ENCODE measurements at places on chromosomes 1 and 21.
A peak's percentile ranks its signal among the peaks of the same experiment; 100 is the strongest.

DNA sequence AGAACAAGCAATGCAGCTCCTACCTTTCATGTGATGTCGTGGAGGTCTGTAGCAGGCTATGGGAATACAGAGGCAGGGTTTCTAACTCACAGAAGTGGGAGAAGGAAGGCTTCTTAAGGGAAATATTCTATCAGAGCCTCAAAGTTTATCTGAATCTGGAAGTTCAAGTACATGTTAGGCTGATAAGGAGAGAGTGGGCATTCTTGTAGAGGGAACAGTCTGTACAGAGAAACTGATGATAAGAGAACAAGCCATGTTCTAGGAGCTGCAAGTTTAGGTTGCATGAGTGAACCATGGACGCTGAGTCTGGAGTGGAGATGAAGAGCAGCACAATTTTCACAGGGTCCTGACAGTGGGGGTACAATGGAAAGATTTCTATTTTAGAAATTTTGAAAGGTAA lies 344.0 kb downstream of the CHRM3 start:
- no peak for DNase-seq

DNA sequence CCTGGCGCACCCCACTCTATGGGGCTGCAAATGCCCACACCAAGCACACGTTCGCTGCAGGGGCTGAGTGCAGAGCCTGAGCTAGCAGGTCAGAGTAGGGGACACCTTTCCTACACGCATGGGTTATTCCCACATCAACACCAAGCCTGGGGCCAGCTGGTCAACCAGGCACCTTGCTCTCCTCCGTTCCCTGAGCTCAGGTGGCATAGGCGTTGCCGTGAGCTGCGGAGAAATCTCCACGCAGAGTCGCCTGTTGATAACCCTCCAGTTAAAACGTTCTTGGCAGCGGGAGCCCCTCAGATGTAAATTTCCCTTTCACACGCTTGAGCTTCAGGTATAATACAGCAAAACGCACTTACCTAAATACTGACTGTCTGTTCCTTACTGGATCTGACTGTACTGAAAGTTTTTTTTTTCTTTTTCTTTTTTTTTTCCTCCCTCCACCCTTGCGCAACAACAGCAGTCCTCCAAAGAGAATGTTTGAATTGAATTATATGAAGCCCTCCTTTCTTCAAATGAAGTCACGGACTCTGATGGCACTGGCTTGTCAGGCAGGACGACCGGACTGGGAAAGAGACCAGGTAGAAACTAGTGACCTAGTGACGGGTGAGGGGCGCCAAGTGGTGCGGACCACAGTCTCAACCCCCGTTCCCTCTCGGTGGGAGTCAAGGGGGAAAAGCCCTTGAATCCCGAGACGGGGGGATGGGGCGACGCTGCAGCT lies 2.1 kb downstream of the BRINP3 start:
- DNase-seq: no peak

DNA sequence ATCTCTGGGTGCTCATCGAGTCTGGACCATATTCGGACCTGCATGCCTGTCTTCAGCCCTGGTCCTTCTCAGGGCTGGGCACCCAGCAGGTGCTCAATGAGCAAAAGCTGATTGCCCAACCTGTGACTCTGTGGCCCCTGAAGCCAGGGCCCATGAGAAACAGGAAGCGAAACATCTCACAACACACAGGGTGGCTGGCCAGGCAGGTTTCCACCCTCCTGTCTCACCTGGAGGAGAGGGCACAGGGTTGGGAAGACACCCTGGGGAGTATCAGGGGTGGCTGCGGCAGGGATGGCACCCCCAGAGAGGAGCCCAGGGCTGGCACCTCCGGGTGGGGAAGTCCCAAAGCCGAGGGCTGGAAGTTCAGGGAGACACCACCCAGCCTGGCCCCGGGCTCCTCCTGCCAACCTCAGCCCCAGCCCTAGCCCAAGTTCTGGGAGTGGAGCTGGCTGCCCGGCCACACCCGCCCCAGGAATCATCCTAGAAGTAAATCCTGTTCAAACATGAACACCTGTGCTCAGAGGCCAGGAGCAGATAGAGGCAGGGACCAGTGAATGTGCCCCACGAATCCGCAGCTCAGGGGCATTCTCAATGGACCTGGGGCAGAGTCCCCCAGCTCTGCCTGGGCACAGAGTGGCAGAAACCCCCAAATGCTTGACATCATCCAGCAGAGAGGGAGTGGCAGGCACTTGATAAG lies 54.6 kb downstream of the RAP1GAP start:
- DNase-seq: no peak

DNA sequence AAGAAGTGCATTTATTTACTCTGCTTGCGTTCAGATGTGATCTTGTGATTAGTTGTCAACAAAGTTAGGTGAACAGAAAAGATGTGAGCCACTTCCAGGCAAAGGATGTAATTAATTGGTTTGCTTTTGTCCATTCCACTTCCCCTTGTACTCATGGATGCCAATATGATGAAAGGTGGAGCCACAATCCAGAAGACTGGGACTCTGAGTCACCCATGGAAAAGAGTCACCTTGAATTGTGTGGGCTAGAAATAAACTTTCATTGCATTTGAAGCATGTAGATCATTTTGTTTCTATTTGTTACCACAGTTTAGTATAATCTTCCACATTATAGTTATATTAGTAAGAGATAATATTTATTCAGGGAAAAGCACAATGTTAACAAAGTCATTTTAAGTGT lies 684.2 kb downstream of the LTN1 start:
- no peak for DNase-seq

DNA sequence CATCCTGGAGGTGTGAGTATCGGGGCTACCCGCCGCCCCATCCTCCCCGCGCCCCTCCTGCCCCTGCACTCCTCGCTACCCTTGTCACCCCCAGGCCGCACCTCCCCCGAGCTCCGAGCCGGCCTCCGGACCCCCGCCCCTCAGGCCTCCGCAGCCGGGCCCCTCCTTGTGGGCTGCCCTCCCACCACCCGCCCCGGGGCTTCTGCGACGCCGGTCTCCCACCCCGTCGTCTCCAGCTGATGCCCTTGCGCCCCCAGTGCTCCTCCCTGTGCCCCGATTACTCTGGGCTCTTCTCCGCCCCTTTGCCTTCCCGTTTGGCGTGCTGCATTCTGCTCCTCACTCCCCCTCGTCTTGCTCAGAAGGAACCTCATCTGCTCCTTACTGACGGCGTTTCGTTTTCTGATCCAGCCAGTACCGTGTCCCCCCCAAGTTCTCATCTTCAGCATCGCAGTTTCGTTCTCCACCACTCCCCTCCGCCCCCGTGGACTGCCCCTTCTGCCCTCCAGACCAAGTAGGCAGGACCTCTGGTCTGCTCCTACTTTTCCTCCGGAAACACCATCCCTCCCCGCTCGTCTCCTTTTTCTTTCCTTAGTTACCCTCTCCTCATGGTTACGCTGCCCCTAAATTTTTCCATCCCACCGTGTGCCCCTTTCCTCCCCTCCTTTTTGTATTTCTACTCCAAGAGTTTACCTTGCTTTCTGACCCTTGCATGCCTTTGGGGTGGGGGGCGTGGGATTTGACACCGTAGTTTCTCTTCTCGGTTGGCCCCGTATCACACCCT lies 841 bp downstream of the SNX27 start:
- DNase-seq: peak; percentile 7

GRCh38 chr1:103525114-103525606 lies 339 bp upstream of the RNPC3 start:
- DNase-seq: no peak

- DNase-seq: peak; percentile 67
Observed at GRCh38 chr1:234963180-234963903, 165.3 kb downstream of the TOMM20 start.

DNA sequence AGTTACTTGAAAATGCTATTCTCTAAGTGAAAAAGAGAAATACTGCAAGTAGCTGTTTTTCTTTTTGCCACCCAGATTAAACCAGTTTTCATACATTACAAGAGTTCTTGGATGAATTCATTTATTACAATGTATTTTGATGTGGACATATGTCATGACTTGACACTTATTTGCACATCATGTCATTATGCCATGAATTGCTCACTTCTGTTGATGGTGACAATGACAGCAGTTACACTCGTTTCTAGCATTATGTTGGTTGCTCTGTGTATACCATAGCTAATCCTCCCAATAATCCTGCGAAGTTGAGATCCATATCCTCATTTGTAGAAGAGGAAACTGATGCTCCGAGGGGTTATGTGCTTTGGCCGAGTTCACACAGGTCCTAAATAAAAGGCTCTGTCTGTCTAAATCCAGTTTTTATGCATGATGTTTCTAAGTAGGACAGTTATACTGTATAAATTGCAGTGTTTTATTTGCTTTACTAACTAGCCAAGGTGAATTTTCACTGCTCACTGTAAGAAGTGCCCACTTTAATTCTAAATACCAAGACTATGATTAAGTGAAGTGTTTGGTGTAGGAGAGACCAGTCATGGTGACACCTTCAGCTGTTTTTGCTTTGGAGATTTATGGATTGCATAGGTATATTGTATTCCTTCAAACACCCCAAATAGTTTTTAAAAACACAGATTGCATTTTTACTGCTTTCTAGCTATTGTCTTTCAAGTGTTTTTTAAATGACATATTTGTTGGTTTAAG lies 56.7 kb downstream of the PRDM2 start:
- no peak for DNase-seq

DNA sequence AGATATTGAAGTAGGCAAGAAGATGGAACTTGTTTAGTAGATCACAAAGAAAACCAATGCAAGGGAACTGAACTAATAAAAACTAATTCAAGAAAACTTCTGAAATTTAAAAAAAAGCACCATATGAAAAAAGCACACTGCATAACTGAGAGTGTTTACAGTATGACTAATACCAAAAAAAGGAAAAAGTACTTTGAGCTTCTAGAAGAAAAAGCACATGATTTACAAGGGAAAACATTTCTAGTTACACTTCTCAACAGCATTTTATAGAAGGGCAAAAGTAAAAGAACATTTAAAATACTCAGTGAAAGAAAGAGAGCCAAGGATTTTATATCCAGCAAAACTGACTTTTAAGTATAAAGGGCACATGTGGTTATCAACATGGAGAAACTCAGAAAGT lies 233.6 kb downstream of the RPS6KC1 start:
- no peak for DNase-seq

- DNase-seq: no peak
Observed at GRCh38 chr1:94721240-94721639, 98.9 kb upstream of the SLC44A3 start.

- DNase-seq: no peak
Observed at GRCh38 chr1:117370071-117370470, 2.8 kb downstream of the MAN1A2 start.

- DNase-seq: no peak
Observed at GRCh38 chr1:110383251-110383990, 7.4 kb downstream of the SLC16A4 start.

- no peak for DNase-seq
Observed at GRCh38 chr1:204645251-204645650, 40.3 kb downstream of the LRRN2 start.

- DNase-seq: no peak
Observed at GRCh38 chr1:181057079-181057478, 23.3 kb downstream of the MR1 start.

DNA sequence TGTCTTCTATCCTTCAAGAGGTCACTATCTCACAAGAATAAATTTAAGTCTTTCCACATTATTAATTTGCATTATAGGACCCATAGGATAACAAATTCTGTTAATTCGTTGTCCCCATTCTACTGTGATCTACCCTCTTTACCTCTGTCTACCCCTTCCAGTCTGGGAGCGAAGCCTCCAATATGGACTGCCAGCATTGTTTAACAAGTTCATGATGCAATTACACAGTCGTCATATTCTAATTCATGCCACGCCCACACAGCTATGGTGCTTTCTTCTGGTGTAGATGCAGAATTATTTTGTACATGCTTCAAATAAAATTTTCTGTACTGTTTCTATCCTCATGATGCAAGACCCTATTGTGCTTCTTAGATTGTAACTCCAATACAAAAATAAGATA lies 178.3 kb upstream of the PALMD start:
- DNase-seq: no peak

DNA sequence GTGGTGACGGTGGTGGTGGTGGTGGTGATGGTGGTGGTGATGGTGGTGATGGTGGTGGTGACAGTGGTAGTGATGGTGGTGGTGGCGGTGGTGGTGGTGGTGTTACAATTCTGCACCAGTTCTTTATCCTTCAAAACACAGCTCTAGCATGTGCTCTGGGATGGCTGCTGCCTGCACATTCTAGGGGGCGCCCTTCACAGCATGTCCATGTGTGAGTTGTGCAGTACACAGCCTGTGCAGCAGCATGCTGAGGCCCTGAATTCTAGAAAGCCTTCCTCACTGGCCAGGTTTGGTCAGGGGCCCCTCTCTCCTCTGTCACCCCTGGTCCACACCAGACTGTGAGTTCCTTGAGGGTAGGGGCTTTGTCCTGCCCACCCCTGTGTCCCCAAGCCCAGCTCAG lies 67.7 kb downstream of the MATN1 start:
- DNase-seq: no peak

DNA sequence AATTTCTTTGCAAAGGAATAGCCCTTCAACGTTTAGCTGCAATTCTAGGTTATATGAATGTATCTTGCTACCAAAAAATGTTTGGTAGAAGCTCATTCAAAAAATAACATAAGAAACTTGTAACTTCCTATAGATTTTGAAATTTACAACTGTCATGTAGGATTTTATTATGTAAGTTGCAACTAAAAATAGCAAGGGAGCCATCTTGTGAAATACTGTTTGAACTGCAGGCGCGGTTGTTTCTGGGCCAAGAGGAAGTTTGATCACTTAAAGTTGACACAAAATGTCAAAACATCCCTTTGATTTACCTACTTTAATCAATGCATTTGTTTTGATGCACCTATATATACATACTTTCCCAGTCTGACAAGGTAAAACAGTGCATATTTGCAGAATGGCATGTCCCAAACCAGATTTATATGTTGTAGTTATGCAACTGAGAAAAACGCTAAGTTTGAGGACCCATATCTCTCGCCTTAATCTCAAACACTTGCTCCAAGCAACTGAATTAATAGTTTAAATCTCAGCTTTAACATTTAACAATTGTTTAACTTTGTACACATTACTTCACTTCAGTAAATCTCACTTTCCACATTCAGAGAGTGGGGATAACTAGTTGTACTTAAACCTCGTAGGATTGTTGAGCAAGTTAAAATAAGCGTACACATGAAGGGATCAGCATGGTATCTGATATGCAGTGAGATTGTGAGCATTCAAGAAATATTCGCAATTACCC lies 63.9 kb downstream of the KCNK2 start:
- DNase-seq: no peak

GRCh38 chr1:109823543-109824348 lies 60.0 kb upstream of the EPS8L3 start:
- DNase-seq: no peak

DNA sequence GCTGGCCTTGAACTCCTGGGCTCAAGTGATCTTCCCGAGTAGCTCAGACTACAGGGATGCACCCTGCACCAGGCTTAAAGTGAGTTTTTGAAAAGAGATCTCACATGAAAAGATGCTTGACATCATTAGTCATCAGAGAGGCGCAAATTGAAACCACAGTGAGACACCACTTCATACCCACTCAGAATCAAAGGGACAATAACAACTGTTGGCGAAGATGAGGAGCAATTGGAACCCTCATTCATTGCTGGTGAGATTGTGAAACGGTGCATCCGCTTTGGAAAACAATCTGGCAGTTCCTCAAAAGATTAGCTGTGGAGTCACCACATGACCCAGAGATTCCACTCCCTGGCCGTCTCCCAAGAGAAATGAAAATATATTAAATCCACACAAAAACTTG lies 122.3 kb downstream of the PGBD5 start:
- DNase-seq: no peak

- DNase-seq: no peak
Observed at GRCh38 chr21:41112740-41113692, 54.9 kb upstream of the BACE2 start.
